ENCODE measurements at places on chromosomes 3 and 15. TPM values are rescaled to one million over a fixed set of nuclear protein-coding genes. Genes with fewer than 3 reads are reported as not detected.

SLC38A3 gene
- total RNA-seq = not detected

GRCh38 chr3:46908294-46908985 lies 30.9 kb downstream of the PTH1R start:
- H3K36me3 ChIP-seq = no peaks in the 10 kb centered on the region
- no peak overlapping the region for H3K4me3 ChIP-seq
- no peak for DNase-seq
- H3K27me3 ChIP-seq = no peaks in the 10 kb centered on the region
- no peak overlapping the region for H3K27ac ChIP-seq
- H3K4me1 ChIP-seq = peaks cover 12% of the 10 kb centered on the region

GNAT1 gene
- not detected for total RNA-seq

GRCh38 chr3:179398574-179399231 lies 51.2 kb downstream of the MFN1 start:
- DNase-seq = no peak
- peak overlapping the region; percentile 30 for H3K27ac ChIP-seq
- H3K4me3 ChIP-seq = no peak overlapping the region
- no peaks in the 10 kb centered on the region for H3K27me3 ChIP-seq

PAK6 gene
- 0.09 TPM for total RNA-seq

DNA sequence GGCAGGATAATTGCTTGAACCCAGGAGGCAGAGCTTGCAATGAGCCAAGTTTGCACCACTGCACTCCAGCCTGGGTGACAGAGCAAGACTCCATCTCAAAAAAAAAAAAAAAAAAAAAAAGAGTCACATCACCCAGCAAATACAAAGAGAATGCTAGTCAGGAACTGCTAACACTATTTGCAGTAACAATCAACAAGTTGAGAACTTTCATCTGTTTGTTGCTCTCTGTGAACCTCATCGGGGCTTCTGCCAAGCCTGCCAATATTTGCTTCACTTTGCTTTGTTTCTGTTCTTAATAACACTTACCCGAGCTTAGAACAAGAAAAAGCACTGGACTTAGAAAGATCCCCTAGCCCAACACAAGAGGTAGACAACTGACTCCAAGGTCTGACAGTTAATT lies 76.9 kb downstream of the PLCH1 start:
- peaks cover 7% of the 10 kb centered on the region for H3K4me1 ChIP-seq
- no peaks in the 10 kb centered on the region for H3K27me3 ChIP-seq
- H3K27ac ChIP-seq = no peak overlapping the region
- no peak for DNase-seq
- H3K4me3 ChIP-seq = no peak overlapping the region
